ENCODE measurements at places on chromosomes 5 and 9.
A peak's percentile ranks its signal among the peaks of the same experiment; 100 is the strongest.

- DNase-seq: no peak
Measured at GRCh38 chr9:137975527-137975913, 97.9 kb downstream of the CACNA1B start.

GRCh38 chr9:32968101-32969011 is 33.1 kb downstream of the APTX start:
- peak; percentile 55 for DNase-seq

DNA sequence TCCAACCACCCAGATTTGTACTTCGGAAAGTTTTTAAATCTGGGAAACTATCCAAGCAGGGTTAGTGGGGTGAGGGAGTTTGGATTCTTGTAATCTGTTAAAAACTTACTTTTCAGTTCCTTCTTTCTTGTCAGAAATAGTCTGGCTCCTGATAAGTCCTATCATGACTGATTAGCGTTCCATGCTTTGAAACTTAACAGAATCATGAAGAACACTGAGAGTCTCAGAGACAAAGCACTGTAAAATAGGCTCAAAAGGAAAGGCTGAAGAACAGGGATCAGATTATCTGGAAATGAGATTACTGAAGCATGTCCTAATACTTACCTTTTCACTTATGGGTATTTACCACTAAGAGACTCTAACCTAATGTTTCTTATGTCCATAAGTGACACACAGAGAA is 242.5 kb downstream of the ARRDC3 start:
- no peak for DNase-seq

GRCh38 chr5:167936944-167937634 is 354.4 kb upstream of the WWC1 start:
- no peak for DNase-seq

DNA sequence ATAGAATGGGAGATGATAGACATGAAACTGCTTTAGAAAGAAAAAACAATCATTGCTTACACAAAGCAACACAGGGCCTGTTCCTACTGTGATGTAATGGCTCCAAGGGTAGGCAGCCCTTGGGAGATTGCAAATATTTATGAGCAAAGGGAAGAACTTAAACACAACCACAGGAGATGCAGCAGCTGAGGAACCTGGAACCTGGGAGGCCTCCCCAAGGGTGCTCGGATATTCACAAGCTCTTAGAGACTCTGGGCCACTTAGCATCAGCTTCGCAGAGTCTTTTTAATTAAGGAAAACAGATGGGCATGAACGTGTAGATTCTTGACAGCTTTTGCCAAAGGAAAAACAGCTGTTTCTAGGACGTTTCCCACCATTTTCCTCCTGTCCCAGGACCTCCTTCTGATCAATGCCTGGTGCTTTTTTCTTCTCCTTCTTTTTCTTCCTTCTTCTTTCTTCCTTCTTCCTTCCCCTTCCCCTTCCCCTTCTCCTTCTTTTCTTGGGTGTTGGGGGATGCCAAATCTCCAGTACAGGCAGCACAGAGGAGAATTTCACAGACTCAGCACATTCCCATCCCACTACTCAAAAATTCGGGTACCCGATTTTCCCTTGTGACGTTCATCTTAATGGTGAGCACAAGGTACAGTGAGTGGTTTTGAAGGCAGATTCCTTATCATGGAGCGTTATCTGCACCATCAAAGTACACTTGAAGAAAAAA is 28.1 kb upstream of the TCF7 start:
- no peak for DNase-seq

DNA sequence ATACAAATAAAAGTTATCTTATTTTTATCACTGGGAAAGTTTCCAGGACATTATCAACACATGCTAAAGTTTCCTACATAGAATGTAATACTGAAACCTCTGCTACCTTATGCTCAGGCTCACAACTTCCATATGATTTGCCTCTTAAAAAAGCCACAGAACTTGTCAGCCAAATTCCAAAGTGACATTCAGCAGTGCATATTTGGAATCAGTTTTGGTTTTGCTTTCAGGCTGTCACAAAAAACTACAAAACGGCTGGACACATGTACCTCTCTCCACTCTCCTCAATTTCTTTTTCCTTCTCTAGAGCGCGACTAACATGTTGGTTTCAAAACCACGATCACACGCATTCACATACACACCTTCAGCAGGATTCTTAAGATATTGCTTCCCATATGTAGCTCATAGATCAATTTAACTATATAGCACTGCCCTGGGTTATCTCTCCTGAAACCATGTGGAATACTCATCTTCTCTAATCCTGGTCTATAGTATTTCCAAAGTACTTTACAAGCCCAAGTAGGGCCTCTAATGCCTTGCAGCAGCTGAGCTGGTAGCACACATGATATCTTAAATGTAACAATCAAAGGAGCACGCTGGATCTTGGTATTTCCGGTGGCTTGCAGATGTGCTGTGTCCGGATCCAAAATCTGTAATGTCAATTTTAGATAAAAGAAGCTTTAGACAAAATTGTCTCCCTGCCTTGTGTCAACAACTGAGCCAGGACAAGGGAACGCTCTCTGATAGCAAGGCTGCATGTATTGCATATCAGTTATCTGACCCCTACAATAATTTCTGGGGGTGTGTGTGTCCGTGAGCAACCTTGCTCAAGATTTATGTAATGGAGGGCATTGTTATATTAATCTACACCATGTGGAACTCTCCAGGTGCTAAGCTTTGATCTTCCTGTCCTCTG is 203.2 kb downstream of the DMRT2 start:
- DNase-seq: no peak

DNA sequence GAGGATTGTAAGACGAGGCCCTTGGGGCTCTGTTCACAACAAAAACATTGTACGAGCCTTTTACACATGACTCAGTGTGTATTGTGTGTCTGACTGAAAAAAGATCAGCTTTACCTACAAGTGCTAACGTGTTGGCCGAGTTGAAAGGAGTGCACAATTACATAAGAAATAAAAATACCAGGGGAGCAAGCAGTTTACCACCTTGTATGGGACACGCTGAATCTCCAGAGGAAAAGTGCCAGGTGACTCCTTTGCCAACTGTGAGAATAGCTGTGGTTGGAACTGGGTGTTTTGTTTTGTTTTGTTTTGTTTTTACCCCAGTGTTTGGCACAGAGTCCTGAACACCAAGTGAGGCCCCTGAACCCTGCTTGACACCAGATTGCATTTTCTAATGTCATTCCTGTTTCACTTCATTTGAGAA is 32.8 kb upstream of the ZSWIM6 start:
- DNase-seq: no peak

- DNase-seq: no peak
Measured at GRCh38 chr5:172325452-172325851, 41.9 kb upstream of the UBTD2 start.

- no peak for DNase-seq
Measured at GRCh38 chr5:173327948-173328843, at the start of gene STC2. STC2 (minus strand) TSS chr5:173328414; CDS start chr5:173328193, 221 bp downstream.

DNA sequence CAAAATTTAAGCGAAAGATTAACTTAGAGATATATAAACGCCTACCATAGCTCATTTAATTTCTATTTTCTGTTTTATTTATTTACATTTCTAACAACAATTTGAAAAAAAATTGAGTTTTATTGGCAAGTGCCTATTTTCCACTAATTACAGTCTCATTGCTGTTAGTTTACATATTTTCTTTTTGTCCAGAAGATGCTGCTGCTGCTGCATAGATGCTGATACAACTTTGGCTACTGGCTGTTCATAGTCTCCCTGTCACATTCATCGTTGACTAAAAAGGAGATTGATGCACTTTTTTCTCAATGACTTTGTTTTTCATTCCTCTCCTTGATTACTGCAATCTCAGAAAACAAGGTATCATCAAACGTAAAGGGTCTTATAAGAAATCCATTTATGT is 235.4 kb downstream of the CDH9 start:
- DNase-seq: no peak

DNA sequence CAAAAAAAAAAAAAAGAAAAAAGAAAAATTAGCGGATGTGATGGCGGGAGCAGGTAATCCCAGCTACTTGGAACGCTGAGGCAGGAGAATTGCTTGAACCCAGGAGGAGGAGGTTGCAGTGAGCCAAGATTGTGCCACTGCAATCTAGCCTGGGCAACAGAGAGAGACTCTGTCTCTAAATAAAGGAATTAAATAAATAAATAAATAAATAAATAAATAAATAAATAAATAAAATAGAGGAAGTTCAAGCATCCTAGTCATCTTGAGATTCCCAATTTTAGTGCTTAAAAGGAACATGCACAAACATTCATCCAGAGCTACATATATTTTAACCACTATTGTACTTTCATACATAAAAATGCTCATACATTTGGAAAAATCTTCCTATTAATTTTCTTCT is 61.2 kb upstream of the GABRA1 start:
- DNase-seq: no peak

- no peak for DNase-seq
Measured at GRCh38 chr9:81543695-81544094, 145.7 kb downstream of the TLE1 start.

DNA sequence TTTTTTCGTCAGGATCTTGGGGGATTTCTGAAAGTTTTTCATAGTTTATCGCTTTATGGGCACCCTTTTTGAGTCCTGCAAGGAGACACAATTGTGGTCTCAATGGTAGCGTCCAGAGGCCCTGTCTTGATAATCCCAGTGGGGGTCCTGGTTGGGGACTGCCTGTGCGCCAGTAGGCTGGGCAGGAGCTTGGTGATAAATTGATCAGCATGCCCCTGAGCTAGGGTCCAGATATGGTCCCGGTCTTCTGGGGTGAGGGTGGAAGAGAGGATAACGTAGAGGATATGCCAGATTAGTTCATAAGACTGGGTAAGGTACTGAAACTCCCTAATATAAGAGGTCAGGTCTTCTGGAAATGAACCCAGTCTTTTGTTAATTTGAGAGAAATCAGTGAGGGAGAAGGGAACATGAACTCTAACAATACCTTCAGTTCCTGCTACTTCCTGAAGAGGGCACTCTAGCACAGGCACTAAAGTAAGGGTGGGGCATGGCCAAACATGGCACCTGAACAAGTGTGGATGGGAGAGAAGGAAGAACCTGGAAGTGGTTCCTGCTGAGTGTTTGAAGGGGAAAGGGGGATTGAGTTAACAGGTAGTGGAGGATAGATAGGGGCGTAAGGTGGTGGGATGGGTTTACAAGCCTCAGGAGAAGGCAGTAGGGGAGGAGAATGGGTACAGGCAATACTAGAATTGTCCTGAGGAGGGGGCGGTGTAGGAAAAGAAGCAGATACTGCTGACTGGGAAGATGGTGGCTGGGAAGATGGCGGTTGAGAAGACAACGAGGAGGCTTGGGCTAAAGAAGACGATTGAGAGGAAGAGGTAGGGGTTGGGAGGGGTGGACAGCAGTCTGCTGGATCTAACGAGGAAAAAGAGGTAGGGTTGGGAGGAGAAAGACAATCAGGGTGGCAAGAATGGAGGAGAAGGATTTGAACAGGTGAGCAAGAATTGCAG is 33.8 kb upstream of the ANXA2R start:
- DNase-seq: no peak

- DNase-seq: no peak
Measured at GRCh38 chr5:3104429-3105060, 353.1 kb upstream of the IRX2 start.

GRCh38 chr9:130921300-130921988 is 17.6 kb downstream of the FIBCD1 start:
- DNase-seq: no peak

GRCh38 chr5:170546282-170546681 is 42.5 kb downstream of the KCNIP1 start:
- DNase-seq: no peak

- no peak for DNase-seq
Measured at GRCh38 chr9:125529589-125530515, 177.2 kb downstream of the MAPKAP1 start.

DNA sequence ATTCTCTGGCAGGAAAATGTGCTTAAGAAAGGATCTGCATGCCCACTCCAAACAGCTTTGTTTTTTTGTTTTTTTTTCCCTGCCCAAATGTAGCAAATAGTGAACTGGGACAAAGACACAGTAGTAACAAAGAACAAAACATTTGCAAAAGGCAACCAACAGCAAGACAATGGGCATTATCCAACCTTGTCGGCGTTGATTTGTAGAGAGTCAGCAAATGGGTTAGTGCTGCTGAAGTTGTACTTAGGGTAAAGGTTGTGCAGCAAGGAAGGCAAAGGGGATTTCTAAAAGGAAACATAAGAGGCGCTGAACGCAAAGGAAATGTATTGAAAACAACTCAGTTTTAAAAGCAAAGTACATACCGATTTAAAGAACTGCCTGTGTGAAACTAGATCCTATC is 136.2 kb downstream of the MPDZ start:
- DNase-seq: no peak

DNA sequence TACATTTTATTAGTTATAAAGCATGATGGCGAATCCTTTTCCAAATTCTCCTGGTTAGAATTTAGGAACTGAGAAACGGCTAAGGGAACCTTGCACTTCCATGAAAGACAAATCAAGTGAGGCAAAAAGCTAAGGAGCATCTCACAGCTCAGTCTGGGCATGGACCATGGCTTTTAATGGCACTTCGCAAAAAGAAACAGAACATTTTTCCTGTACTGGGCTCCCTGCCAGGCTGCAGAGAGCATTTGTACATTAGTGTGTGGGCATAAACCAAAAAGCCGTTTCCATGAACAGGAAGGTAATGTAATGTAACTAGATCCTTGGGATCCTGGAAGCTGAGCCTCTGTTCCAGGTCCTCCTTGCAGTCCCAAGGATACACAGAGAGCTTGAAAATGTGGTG is 354.2 kb downstream of the MRPS30 start:
- no peak for DNase-seq

DNA sequence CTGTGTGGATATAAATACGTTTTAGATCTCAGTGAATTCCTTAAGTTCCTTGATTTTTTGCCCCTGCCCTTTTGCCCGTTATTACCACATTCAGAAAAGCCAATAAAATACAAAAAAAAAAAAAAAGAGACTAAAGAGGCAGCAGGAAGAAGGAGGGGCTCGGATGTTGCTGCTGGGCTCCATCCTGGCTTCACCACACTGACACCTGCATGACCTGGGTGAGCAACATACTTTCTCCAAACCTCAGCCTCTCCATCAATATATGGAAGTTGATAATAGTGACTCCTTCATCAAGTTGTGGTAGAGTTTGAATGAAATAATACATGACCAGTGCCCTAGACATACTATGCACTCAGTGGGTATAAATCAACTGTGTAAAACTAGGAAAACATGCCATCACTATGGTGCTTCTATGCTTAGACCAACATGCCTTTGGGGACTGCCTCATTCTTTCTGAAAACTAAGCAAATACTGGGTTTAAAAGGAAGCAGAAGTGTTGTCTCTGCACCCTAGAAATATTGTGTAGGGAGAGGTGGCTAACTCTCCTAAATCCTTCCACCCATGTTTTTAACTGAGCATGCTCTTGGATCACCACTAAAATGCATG is 243.0 kb downstream of the PIK3R1 start:
- no peak for DNase-seq

- DNase-seq: no peak
Measured at GRCh38 chr9:136617746-136618579, 44.8 kb upstream of the EGFL7 start.

DNA sequence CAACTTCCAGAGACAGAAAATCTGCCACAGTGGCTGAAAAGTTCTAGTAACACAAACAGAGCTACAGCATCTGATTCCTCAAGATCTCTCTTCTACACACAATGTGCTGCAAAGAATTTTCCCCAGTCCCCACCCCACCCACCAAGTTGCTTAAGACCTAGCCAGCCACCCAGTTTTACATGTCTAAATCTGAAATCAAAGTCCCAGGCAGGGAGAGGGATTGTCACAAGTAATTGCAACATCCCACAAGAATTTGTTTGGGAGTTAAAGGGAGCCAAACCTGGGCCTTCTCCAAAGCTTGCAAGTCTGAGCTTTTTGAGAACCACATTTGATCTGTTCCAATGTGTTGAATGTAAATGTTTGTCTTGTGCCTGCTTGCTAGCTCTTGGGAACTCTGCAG is 15.5 kb downstream of the IGIP start:
- DNase-seq: no peak

- no peak for DNase-seq
Measured at GRCh38 chr9:117678871-117679270, 25.3 kb upstream of the TLR4 start.
